ENCODE measurements at places on chromosomes 4 and X.

GRCh38 chr4:114384629-114385028 is 214.0 kb upstream of the UGT8 start:
- peak; percentile 10 for DNase-seq

DNA sequence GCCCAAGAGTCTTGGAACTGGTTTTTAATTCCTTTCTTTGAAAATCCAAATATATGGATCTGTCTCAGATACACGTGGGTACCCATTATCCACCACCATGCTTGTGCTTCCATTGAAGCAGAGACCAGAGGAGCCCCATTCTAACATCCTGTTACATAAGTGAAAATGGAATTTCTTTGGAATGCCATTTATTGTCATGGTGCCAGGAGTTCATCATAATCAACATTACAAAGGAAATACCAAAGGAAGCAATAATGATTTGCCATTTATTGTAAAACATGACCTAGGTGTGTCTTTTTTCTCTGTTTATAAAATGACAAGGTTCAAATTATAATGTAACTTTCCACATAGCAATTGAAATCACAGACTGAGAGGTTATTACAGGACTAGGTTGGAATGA is 61.7 kb downstream of the PALLD start:
- DNase-seq = no peak

- DNase-seq = no peak
Observed at GRCh38 chr4:89056953-89057398, at the start of gene FAM13A. Gene FAM13A (minus strand): TSS chr4:89057185. CDS start chr4:89056964, 221 bp downstream.

DNA sequence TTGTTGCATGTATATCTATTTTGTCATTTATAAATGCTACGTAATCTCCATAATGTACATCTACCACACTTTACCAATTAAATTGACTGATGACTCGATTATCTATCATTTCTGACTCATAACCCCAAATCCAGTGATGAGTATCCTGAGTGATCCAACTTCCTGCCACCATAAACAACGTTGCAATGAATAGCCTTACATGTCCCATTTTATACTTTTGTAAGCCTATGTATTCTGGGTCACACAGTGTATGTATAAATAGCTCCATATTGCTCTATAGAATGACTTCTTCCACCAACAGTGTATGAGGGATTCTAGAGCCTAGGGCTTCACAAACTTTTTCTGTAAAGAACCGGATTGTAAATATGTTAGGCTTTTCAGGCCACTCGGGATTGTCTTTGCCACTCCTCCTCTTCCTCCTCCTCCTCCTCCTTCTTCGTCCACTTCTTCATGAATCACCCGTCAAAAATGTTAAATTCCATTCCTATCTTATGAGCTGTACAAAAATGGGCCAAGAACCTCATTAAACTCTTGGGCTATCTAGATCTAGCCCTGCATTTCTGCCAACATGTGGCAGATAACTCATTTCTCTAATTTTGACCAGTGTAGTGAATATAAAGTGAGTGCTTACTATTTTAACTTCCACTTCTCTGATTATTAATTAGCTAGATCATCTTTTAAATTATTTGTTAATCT is 672.2 kb upstream of the AMOT start:
- DNase-seq = no peak

GRCh38 chr4:13852411-13852810 is 224.9 kb upstream of the BOD1L1 start:
- DNase-seq = no peak

GRCh38 chrX:109880629-109881028 is 122.3 kb upstream of the TMEM164 start:
- no peak for DNase-seq

- DNase-seq = peak; percentile 26
Observed at GRCh38 chr4:158906073-158906472, 137.2 kb downstream of the FNIP2 start.

All from CD4-positive, alpha-beta T cell treated with Interleukin-4 for 4 hours (primary cell).